ENCODE measurements at places on chromosomes 5 and 9.

DNA sequence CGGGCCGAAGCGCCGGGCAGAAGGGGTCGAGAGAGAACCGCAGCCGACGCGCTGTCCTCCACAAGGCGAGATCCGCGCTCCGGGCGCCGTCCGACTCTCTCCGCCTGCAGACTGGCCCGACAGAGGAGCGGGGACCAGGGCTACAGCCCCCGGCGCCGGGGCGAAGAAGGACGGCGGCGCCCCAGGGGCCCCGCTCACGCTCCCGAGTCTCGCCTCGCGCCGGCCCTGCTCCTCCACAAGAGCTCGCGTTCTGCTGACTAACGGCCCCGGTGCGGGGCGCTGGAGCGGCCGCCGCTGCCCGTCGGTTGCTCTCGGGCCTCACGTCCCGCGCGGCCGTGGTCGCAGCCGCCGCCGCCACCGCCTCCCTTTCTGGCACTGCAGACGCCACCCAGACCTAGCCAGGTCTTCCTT is 338 bp downstream of the ABHD17B start:
- no peak for DNase-seq

DNA sequence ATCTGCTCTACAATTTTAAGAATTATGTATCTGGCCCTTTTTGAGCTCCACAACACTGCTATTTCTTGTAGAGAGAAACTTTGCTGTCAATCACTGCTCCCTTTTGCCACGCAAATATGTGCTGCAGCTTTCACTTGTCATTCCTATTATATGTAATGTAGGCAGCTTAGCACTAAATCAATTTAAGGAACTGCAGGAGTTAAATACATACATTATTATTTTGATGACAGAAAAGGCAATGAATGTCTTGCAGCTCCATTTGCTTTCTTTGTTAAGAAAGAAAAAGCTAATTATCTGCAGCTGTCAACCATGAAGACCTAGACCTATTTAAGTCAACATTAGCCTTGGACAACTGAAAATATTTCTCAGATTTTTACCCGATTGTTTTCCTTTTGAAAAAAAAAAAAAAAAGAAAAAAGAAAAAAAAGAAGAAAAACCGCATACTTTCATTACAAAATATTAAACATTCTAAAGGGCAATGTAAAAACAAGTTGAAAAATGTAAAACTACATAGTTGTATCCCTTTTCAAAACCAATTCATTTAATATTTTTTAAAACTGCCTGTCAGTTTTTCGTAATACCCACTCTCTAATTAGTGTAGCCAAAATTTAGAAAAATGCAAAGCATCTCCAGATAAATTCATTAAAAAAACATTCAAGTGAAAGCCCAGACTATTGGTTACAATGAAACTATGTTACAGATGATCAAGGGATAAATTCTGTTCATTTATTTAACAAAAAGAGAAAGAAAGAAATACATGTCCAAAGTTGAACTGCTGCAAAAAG is 57.2 kb downstream of the RFX3 start:
- no peak for DNase-seq

- no peak for DNase-seq
These were observed 92.1 kb downstream of the PBX3 start for GRCh38 chr9:125839317-125839716.

DNA sequence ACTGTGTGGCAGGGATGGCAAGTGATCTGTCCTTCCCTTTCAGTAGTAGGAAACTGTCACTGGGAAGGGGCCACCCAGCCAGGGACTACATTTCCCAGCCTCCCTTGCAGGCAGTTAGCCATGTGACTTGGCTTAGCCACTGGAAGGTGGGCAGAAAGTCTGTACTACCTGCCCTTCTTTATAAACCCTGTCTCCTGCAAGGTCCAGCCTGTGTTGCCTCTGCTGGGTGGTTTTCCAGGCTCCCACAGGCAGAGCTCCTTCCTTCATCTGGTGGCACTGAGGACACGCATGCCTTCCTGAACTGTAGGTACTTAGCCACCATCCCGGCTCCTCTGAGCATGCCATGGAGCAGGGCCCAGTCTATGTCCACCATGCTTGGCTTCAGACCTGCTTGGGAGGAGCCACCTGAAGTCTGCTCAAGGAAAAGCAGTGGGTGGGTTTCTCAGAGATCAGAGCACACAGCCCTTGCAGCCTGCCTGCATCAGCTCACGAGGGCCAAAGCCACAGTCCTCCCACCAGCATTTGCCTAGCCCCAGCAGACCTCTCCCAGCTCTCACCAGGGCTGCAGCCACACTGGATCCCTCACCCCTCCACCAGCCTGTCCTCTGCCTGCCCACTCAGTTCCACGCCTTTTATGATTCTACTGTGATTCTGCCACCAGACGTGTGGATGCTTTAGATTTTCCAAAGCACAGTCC is 16.7 kb upstream of the SLC25A51 start:
- no peak for DNase-seq

DNA sequence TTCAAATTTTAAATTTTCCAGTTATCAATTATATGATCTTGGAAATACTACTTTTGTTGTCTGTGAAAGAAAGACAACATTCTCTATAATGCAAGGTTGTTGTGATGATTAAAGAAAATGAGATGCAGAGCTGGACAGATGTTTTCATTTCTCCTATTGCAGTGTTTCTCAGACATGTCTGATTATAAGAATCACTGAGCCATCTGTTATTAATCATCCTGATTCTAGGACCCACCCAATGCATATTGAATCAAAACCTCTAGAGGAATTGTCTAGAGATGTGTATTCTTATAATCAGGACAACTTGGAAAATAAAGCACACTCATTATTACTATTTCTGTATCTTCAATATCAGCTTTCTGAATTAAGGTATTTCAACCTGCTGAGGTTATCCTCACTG is 121.1 kb upstream of the ASTN2 start:
- DNase-seq: no peak

GRCh38 chr5:159902444-159903121 is 13.7 kb upstream of the ADRA1B start:
- DNase-seq: no peak

DNA sequence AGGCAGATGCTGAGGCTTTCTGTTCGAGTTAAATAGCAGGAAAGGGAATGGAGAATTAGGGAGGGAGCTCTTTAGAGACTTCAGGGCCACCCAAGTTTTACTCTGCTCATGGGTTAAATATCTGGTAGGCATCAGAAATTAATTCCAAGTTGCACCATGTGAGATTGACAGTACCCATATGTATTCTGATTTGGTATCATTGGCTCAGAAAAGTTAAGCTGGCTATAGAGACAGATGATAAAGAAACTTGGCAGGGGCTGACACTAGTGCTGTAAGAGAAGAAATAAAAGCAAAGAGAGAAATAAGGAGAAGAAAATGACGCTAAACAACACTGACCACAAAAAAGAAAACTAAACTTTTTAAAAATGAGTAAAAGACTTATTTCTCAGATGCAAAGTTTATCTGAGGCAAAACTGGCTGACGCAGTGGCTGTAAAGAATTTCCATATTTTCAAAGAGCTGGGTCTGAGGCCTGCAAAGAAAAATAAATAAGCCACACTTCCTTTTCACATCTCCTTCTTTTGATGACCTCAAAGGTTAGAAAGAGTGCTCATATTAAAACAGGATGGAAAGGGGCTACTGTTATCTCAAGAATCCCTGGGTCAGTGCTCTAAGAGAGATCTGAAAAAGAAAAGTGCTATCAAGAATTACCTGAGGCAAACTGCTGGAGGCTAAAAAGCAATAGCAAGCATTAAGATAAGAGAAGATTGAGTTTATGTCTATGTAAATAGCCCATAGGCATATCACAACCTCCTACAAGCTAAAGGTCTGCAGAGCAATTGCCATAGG is 399.0 kb upstream of the MEF2C start:
- DNase-seq: no peak

- no peak for DNase-seq
These were observed 590.5 kb downstream of the CCDC171 start for GRCh38 chr9:16143310-16143709.
